ENCODE measurements at places on chromosomes 1 and 21.

GRCh38 chr1:211174375-211174774 is 40.4 kb upstream of the KCNH1 start:
- no peak for DNase-seq

GRCh38 chr1:36732015-36732356 is 249.3 kb upstream of the CSF3R start:
- no peak for DNase-seq

- DNase-seq: no peak
These were observed 70.0 kb downstream of the LGR6 start for GRCh38 chr1:202263628-202264027.

- no peak for DNase-seq
These were observed 5.6 kb downstream of the ZBTB21 start for GRCh38 chr21:42004406-42005199.

DNA sequence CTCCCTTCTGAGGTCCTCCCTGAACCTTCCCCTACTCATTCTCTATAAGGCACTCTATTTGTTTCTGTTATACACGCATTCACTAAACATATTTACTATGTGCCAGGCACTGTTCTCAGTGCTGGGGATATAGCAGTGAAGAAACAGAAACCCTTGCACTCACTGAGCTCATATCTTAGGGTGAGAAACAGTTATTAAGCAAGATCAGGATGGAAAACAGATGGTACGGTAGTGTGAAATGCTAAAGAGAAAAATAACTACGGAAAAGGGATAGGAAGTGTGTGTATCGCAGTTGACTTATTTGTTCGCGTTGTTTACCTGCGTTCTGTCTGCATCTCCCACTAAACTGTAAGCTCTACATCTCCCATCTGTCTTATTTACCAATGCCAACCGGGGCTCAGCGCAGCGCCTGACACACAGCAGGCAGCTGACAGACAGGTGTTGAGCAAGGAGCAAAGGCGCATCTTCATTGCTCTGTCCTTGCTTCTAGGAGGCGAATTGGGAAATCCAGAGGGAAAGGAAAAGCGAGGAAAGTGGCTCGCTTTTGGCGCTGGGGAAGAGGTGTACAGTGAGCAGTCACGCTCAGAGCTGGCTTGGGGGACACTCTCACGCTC is 572 bp downstream of the CYB5RL start:
- peak; percentile 21 for DNase-seq

- DNase-seq: no peak
These were observed 1345.5 kb downstream of the NCAM2 start for GRCh38 chr21:22343721-22344120.

DNA sequence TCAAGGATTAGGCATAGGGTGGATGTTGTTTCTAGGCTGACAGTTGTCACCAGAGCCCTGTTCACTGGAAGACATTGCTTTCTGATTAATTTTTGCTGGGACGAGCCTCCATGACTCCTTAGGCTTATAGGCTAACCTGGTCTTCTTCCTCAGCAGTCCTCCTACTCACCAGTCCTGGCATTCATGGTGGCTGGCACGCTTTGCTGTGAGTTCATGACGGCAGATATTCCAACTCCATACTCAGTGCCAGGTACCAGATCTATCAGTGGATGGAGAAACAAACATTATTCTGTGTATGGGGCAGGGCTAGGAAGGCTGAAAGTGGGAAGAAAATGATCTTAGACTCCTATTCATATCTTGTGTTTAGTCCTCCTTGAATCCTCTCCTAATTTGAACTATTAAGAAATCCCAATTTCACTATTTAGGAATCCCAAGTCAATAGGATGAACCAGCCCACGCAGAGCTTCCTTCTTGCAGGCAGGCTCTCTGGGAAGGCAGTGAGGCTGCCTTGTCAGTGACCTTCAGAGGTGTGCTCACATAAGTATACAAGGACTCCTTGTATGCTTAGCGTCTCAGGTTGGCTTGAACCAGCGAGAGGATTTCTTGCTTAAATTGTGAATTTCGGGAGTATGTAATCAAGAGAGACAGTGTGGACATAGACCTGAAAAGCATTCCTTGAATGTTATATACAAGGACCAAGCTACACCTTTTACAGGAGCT is 174.6 kb upstream of the KIAA0040 start:
- DNase-seq: no peak

GRCh38 chr1:8263791-8264190 is 54.1 kb upstream of the SLC45A1 start:
- DNase-seq: no peak

DNA sequence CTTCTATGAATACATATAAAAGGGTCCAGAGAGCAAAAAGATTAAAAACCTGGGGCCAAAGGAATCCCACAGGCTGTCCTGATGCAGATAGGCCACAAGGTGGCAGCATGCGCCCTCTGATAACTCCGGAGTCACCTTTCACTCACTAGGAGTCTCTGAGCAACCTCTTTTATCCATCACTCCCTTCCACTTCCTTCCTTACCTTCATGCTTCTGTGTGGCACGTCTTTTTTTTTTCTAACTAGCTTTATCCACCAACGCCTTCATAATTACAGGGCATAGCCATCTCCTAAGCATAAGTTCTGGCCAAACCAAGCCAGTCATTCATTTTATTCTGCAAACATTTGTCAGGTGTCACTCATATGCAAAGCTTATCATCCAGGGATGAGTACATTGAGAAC is 3.9 kb upstream of the PGLYRP4 start:
- DNase-seq: no peak

Measured in cerebellar nuclear complex (tissue), 1 donor.